AG04449 (cell line): ENCODE measurements at places on chromosomes 7 and 10.

DNA sequence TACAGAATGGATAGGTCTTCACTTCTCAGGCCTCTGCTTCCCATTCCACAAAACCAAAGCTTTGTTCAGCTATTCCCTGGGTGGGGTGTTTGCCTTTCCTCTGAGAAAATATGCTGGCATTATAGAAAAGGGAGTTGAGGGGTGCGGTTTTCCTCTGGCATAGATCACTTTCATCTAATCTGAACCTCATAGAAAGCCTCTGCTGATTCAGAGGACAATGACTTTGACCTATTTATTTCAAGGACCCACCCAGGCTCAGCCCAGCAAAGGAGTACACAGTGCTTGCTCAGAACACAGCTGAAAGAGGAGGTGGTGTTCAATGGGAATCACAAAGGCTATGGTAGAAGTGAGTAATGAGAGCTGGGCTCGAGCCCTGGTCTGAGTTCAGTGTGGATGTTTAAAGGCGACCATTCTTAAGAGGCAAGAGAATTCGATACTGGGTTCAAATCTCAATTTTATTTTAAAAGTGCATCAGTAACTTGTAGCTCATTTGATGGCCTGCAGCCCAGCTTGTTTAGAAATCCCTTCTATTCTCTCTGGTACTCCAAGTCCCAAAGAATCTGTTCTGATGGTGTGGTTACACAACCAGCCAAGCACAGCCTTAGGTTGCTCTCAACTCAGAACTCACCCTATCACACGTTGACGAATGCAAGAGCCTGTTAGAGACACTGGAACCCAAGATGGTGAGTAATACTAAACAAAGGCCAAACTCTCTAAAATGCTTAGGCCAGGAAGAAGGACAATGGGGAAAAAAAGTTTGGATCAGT lies 1012.8 kb downstream of the LRMDA start:
- DNase-seq = no peak

GRCh38 chr7:157008206-157009169 lies 2.0 kb downstream of the MNX1 start:
- no peak for DNase-seq

DNA sequence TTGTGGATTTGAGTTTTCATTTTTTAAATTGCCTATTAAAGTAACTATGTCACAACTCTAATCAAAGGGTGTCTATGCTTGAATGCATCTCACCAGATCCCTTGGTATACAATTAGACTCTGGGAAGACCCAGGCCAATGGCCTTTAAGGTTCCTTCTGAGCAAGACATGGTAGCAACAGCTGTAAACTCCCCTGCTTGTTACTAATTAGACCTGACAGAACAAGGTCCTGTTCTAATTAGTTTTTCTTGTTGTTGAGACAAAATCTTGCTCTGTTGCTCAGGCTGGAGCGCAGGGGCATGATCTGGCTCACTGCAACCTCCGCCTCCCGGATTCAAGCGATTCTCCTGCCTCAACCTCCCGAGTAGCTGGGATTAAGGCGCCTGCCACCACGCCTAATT lies 2.9 kb downstream of the MYH16 start:
- no peak for DNase-seq

DNA sequence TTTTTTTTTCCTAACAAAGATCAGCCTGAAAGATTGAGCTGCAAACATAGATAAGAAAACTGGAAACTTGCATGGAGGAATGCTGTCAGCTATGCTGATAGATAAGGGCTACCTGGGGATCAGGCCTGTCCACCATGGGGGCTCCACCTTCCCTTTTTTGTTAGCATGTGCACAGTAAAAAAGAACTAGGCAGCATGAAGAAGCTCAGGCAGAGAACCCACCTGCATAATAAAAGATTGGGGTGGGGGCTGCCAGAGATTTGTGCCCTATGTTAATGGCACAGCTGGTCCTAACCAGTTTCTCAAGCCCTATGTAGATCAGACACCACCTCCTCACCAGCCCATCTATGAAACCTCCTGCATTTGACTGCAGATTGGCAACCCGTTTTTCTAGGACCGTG lies 45.4 kb upstream of the CACNB2 start:
- DNase-seq = no peak

GRCh38 chr7:4931943-4932342 lies 27.0 kb downstream of the MMD2 start:
- DNase-seq = no peak

GRCh38 chr10:16884497-16884896 lies 67.3 kb upstream of the RSU1 start:
- no peak for DNase-seq

- DNase-seq = no peak
Observed at GRCh38 chr10:35365994-35366393, 29.7 kb downstream of the CCNY start.

GRCh38 chr10:24449321-24449740 lies 240.4 kb downstream of the KIAA1217 start:
- no peak for DNase-seq

DNA sequence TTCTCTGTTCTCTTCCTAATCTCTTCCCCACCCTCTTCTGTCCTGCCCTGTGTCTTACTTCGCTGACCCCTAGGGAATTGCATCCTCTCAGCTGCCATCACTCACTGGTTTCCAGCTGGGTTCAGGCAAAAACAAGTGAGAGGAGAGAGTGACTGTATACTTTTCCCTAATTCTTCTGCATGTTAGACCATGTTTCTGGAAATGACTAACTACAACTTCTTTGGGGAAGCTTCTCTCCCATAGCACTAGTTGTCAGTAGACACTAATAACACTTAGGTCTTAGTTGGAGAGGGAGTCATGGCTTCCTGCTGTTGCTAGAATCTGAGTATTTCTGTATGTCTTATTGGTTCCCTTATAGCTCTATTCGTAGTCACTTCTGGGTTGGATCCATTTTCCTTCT lies 299.0 kb upstream of the FZD1 start:
- no peak for DNase-seq

GRCh38 chr10:129937351-129937751 lies 26.7 kb downstream of the EBF3 start:
- no peak for DNase-seq

- no peak for DNase-seq
Observed at GRCh38 chr10:47371629-47372485, 12.2 kb downstream of the ZNF488 start.

DNA sequence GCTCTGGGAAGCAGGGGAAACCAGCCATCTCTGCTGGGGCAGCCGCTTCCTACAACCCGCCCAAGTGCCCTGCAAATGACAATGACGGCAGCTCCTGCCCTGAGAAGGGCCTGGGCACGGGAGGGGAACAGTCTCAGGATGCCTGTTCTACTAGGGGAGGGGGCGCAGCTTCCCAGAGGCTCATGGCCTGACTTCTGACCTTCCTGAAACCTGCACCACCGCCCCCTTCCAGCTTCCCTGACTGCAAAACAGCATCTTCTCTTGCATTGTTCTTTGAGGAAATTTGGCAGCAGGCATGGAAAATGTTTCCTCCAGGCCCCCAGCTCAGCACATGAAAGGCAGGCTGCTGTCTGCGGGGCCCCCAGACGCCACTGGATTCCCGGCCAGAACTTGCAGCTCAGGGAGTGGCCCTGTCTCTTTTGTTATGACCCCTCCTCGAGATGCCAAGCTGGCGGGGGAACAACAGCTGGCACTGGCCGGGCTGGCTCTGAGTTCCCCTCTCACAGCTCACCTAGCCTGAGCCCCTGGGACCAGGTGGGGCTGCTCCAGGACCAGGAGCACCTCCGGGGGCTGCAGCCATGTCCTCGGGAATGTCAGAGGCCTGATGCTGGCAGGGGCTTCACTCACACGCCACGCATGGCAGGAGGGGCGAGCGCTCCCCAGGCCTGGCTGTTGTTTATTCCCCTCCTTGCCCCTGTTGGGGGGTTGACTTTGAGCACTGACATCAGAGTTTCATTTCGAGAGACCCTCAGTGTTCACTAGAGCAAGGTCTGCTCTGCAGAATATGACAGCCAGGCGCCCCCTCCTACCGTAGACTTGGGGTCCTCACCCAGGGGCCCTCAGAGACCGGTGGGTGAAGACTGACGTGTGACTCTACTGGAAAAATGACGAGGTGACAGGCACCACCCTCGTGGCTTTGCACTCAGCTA lies 62.7 kb downstream of the CALML3 start:
- no peak for DNase-seq

- DNase-seq = no peak
Observed at GRCh38 chr7:29565982-29566746, 2.5 kb downstream of the PRR15 start.

- DNase-seq = no peak
Observed at GRCh38 chr7:98866351-98866750, 3.5 kb downstream of the TMEM130 start.

- no peak for DNase-seq
Observed at GRCh38 chr7:95999481-95999880, 227.1 kb downstream of the DYNC1I1 start.

DNA sequence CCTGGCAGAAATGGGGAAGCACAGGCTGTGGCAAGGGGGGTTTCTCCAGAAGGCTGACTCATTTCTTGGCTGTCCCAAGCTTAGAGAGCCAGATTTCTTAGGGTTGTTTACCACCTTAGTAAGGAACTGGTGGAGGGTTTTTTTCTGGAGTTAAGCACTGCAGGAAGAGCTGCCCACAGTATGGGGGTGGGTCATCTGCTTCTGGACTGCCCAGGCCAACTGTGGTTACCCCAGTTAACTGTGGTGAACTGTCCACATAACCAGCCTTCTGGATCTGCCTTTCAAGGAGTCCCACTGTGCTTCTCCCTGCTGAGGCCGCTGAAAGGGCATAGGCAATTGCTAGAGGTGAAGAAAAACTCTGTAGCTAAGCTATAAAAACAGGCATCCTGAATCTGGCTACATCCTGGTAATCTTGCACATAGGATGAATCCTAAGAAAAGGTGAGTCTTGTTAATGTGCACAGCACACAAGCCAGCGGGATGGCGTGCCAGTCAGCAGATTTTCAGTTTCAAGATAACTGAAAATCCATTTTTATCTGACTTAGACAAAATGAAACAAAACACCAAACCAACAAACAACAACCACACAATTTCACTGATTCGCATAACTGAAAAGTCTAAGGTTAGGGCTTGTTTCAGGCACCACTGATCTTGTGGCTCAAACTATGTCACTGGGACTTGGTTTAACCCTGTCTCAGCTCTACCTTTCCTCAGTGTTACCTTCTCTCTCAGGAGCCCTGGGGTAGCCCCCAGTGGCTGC lies 21.6 kb upstream of the TSPAN33 start:
- DNase-seq = no peak

DNA sequence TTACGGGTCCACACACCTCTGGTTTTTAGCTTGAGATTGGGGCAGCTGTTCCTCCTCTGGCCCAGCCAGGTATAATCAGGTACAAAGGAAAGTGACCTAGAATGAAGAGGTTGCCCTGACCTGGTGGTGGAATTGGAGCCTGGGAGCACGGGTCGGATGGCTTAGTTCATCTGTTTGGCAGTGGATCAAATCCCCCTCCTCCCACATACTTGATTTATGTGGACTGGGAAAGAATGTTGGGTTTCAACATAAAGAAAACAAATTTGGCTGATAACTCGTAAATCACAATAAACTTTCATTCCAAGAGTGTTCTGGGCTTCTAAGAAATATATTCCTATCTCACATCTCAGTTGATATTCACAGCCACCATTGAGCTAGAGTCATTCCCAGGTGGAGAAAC lies 186.8 kb downstream of the CUX1 start:
- no peak for DNase-seq

DNA sequence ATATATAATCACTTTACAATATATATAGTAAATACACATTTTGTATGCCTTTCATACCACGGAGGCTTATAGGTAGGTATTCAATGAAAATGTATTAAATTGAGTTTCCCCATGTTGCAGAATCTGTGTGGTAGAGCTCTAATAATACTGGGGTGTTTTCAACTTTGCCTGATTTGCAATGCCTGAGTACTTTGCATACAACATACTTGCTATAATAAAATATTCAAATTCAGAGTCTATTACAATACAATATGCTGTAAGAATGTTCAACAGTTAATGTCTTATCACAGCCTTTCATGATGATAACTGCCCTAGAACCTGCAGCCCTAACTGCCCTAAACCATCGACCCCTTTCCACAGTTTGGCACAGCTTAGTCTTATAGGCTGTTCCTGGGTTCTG lies 114.6 kb downstream of the DGKI start:
- DNase-seq = no peak

DNA sequence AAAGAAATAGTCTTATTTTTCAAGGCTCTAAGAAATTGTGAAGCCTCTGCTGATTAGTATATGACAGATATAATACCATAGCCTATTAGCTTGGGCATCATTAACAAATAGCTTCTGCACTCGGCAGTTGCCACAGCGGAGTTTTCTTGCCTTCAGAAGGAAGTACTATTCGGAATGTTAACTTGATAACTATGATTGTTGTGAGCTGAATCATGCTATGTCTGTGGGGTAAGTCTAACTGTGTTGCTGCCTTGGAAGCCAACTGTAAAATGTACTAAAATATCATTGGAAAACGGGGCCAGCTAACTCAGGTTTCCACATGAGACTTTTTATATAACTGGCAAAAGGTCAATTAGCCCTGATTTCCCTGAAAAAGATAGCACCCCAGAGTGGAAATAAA lies 93.2 kb downstream of the TWIST1 start:
- DNase-seq = peak; percentile 83

GRCh38 chr7:43594020-43594419 lies 11.1 kb downstream of the STK17A start:
- DNase-seq = no peak

- DNase-seq = no peak
Observed at GRCh38 chr7:35036361-35037171, 719 bp downstream of the DPY19L1 start.

DNA sequence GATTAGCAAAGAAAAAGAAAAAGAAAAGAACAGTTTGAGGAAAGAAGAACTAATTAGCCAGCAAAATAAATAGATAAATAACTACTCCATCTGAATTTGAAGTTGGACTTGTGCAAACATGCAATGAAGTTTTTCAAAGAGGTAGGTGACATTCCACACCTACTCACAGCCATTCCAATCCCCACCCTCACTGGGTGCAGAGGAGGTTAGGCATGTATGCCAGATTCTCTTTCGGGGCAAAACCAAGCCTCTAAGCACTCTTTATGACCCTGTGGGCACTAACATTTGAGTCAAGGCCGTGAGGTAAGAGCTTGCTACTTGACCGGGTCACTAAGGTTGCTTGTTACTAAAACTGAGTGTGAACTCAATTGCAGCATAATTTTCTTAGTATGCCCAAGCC lies 108.4 kb upstream of the SEMA3A start:
- DNase-seq = no peak

GRCh38 chr7:107690611-107691010 lies 30.0 kb downstream of the SLC26A4 start:
- DNase-seq = no peak

DNA sequence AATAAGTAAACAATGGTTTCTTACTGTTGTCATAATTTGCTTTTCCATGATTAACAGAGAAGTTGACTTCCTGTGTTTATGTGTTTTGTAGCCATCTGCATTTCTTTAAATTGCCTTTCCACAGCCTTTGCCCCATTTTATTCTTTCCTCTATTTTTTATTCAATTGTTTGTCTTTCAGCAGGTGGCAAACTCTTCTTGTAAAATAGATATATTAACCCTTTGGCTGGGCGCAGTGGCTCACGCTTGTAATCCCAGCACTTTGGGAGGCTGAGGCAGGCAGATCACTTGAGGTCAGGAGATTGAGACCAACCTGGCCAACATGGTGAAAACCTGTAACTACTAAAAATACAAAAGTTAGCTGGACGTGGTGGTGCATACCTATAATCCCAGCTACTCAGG lies 50.6 kb upstream of the CAPZA2 start:
- DNase-seq = no peak

GRCh38 chr7:134669388-134669787 lies 22.7 kb downstream of the BPGM start:
- DNase-seq = no peak
